ENCODE measurements at places on chromosomes 2 and 18.

GRCh38 chr2:127542231-127542630 lies 6.7 kb downstream of the MYO7B start:
- no peak for DNase-seq

GRCh38 chr18:35478520-35479435 lies 19.0 kb downstream of the INO80C start:
- no peak for DNase-seq

GRCh38 chr2:234195516-234195915 lies 145.0 kb downstream of the SPP2 start:
- no peak for DNase-seq

DNA sequence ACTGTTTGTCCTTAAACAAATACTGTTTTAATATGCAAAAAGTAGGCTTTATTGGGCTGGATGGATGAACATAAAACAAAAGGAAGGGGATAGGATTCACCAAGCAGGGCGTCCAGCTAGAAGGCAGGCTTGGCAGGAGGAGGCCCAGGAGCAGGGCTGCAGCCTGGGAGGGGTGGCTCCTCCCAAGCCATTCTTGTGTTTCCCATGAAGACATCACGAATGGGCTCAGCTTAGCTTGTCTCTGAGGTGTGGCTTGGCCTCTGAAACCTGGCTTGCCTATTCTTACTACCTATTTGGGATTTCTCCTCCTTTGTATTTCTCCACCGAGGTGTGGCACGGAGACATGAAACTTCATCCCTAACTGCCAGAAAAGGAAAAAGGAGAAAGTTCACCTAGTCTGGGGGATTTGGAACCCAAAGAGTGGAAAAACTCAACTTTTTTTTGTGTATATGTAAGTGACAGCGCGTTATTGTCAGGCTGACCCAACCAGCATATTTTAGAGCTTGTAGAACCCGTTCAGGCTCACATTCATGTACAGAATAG lies 481.9 kb upstream of the SPRED2 start:
- DNase-seq = no peak

DNA sequence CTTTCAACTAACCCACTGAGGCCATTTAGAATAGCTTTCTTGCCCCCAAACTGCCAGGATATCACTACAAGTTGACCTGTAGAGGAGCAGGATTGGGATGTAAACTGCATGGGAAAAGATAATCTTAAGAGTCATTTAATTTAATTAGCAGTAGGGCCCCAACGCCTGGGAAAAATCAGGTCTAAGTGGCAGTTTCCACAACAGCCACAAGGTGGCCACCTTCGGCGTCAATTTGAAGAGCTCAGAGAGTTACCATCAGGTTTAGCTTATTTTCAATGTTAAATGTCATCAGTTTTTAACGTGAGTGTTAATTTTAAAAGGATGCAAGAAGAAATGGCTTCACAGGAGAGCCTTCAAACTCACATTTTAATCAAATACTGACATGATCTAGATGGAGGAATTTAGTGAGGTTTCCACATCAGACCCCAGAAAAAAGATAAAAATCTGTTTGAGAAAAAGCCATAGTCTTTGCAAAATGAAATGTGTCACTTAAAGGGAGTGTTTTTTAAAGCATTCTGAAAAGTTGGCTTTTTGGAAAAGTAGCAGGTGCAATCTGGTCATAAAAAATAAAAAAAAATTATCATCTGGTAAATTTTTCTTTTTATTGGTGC lies 77.3 kb upstream of the UPP2 start:
- peak; percentile 6 for DNase-seq

DNA sequence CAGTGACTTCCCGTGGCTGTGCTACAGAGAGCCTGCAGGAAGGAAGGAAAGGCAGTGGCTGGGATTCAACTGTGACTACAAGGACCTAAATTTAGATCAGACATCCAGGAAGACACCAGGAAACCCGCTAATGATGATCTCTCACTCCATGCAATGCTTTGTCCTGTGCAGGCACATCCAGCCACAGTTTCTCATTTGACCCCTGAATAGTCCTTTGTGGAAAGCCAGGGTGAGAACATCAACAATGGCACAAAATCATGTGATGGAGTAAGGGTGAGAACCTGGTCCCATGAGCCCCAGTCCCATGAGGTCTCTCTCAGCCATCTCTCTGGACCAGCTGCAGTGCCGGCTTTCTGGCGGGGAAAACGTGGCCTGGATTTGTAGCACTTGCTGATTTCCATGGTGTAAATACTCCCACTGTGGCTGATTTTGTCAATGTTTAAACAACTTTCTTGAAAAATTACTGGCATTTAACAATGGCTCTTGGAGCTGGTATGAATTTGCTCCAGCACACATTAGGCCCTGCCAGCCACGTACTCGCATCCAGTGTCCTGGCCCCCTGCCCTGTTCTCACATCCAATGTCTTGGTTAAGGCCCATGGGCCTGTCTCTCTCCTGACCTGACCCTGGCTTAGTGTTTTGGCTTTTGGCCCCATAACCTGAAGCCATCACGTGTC lies 159.0 kb upstream of the HAAO start:
- no peak for DNase-seq

DNA sequence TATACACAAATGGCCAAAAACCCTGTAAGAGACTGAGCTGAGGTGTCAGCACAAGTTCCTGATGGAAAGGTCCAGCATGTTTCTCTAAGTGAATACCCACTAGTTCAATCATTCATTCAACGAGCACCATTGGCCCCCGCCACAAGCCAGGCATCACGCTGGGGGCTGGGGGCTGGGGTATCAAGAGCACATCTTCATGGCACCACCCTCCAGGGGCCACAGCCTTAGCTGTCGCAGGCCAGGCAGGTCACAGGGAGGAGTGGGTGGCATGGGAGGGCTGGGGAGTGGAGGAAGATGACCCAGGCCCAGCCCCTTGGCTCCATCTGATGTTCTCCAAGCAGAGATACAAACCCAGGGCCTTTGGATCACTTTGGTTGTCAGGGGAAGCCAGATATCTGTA lies 97.9 kb downstream of the ACKR3 start:
- DNase-seq = no peak

- DNase-seq = no peak
These were observed 26.9 kb upstream of the KCTD1 start for GRCh38 chr18:26574958-26575864.

DNA sequence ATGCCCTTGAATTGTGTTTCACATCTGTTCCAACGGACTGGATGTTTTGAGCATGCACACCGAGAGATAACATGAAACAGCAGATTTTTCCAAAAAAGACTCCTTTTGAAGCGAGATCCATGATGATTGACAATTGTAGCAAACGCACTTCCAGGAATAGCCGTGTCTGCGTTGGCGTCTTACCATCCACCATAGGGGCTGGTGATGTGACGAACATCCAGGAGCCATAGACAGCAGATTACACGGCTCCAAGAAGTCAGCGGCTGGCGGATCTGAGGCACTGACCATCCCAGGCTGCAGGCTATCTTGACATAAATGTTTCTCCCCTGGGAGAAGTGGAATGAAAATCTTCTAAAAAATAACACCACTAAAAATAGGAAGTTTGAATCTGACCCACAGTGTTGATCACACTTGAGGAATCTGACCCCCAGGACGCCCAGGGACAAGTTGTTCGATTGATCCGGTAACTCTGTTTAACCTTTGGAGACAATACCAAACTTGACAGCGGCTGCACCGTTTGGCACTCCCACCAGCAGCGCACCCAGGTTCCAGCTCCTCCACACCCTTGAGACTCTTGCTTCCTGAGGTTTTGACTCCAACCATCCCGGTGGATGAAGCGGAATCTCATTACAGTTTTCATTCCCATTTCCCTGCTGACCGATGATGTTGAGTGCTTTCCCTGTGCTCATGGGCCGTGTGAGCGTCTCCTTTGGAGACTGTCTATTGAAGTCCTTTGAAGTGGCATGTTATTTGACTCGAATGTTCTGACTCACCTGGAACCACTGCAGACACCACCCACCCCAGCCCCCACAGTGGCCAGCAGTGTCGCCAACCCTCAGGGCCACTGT lies 140.0 kb upstream of the GPC1 start:
- no peak for DNase-seq

DNA sequence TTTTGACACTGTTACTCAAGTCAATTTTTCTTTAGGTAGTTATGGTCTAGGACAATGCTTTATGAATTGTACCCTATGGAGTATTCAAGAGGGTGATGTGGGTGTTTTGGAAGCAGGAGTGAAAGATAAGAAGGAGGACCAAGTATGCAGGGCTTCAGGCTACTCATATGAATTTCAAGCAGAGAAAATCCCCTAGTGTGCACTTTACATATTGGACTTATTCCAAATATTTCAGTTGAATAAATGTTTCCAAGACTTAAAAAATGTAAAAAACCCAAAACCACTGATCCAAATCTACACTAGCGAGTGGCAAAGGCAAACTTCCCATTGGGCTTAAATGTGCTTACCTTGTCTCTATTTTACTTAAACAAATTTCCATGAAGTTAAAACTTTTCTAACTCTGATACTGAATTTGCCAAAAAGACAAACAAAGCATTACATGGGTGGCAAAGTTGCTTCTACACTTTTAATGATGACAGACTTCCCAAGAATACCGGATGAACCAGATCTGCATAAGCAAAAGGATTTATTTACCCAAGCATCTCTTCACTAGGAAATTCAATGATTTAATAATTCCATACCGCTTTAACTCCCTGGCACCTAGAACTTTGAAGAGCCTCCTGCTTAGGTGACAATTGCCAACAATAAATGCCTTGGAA lies 1233.5 kb upstream of the NXPH2 start:
- no peak for DNase-seq

DNA sequence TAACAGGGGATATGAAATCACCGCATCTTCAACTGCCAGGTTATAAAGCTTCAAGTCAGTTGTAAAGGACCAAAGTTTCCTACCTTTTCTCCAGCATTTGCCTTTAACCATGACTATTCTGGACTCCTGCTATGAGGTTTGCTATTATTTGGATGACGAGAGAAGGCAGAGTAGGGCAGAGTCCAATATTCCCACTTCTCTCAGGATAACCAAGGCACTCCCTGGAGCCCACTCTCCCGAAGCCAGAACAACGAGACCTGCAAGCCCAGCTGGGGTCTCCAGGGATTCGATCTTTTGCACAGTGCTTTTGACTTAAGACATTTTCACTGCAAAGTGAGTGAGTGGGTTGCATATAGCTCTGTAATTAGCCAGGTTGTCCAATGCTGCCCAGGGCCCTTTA lies 77.1 kb upstream of the ZNF397 start:
- no peak for DNase-seq

DNA sequence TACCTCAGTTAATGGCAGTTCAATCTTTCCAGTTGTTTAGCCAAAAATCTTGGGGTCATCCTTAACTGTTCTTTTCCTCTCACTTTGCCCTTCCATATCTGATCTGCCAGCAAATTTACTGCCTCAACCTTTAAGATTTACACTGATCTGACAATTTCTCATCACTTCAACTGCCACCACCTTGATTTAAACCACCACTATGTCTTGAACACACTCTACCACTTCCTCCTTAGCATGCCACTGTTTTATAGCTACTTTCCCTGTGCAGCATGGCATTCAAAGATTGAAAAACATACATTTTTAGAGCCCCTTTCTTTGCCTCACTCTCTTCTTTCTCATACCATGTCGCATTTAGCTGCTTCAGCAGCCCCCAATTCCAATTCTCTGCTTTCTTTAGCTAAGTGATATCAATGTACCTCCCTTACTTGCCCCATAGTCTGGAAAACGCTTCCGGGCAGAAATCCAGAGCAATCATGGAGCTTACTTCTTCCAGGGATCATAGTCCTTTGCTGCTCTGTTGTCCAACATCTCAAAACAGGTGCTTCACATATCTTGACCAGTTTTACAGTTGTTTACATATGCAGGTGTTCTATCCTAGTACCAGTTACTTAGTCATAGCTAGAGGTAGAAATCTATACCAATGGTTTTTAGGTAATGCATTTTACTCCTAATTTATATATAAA lies 10.9 kb downstream of the PGAP1 start:
- DNase-seq = no peak

- DNase-seq = no peak
These were observed 675.0 kb downstream of the IRS1 start for GRCh38 chr2:226124548-226125011.

DNA sequence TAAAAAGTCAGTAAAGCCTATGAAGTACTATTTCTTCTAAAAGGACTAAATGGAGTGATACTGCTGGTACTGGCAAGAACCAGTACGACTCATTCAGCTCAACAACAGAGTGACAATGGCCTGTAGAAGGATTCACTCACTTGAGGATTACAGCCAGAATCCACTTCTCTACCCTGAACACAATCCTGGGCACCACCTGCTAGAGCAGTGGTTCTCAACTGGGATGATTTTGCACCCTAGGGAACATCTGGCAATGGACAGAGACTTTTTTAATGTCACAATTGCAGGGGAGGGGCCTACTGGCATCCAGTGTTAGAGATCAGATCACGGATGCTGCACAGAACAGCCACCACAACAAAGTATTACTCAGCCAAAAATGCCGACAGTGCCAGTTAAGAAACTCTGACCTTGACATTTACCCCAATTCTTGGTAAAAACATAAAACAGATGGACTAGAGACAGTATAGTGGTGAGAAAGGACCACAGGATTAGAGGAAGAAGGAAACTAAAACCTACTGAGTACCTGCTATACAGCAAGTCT lies 5.0 kb downstream of the SPIRE1 start:
- no peak for DNase-seq

DNA sequence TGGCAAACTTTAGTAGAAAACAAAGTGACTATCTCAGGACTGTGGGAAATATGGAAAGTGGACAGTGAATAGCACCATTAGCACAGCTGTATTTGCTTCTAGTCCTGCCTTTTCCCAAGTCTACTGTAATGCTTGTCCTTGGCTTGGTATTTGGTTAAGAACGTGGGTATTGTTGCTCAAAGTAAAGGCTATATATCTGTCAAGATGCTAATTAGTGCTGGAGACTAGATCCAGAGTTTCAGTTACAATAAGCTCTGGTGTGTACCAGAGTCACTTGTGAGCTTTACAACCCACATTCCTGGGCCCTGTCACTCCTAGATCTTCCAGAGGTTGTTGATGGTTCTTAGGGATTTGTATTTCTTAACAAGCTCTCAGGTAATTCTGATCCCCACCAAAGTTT lies 313.6 kb downstream of the SLC8A1 start:
- DNase-seq = no peak

DNA sequence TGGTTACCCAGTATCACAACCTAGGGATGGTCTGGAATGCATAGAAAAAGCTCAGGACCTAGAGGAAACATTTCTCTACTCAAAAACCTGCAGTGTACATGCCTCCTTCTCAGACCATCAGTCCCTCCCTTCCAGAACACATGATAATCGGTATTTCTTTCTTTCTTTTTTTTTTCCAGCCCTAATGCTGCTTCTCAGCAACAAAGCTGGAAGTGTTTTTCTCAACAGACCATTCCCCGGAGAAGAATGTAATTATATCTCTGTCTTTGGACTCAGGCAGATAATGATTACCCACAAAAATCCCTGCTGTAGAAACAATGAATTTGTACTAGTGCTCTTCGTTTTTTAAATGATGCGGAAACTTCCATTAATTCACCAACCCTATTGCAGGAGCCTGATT lies 44.1 kb upstream of the NDUFV2 start:
- DNase-seq = no peak

- no peak for DNase-seq
These were observed 26.1 kb downstream of the LIMS1 start for GRCh38 chr2:108560241-108560811.

DNA sequence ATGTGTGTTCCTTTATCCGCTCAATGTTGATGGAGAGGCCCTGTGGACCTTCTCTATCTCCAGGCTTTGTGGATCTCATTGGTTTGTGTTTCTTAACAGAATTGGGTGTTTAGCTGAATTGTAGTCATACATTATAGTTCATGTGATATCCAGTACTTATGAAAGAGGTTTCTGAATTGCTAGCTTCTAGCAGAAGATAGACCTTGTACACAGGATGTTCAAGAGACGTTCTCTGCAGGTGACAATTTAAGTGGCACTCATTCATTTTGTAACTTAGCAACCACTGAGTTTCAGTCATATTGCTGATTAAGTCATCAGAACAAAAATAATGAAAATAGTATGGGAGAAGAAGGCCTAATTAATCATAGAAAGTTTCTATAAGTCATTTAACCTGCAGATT lies 279.2 kb downstream of the ALPK2 start:
- DNase-seq = no peak
